Fibroblast of skin of right quadriceps (primary cell): ENCODE measurements at places on chromosomes 7 and 10.

DNA sequence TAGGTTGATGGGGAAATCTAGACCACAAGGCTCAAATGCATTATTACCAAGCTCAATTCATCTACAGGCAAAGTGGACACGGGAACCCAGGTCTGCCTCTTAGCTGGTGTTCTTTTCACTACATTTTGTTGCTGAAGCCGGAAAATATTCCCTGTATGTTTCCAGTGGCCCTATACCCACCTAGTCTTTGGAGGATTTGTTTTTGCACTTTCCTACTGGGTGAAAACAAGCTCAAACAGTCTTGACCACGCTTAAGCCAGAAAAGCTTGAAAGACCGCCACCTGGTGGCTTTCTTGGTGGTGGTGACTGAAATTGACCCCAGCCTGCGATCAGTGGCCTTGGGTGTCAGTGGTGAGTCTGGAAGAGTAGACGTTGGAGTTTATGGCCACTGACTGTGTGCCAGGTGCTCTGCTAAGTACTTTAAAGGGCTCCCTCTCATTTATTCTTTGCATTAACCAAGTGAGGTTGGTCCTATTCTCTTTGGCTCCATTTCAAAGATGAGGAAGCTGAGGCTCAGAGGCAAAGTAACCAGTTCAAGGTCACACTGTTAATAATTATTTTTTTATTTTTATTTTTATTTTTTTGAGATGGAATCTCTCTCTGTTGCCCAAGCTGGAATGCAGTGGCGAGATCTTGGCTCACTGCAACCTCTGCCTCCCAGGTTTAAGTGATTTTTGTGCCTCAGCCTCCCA lies 11.1 kb upstream of the CRTAC1 start:
- peak; percentile 36 for DNase-seq

DNA sequence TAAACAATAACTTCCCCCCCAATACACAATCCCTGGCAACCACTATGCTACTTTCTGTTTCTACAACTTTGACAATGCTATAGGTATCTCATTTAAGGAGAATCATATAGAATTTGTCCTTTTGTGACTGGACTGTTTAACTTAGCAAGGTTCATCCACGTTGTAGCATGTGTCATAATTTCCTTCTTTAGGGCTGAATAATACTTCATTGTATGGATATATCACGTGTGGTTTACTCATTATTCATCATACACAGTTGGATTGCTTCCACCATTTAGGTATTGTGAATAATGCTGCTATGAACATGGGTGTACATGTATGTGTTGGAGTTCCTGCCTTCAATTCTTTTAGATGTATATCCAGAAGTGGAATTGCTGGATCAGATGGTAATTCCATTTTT lies 111.0 kb downstream of the LMBR1 start:
- no peak for DNase-seq

DNA sequence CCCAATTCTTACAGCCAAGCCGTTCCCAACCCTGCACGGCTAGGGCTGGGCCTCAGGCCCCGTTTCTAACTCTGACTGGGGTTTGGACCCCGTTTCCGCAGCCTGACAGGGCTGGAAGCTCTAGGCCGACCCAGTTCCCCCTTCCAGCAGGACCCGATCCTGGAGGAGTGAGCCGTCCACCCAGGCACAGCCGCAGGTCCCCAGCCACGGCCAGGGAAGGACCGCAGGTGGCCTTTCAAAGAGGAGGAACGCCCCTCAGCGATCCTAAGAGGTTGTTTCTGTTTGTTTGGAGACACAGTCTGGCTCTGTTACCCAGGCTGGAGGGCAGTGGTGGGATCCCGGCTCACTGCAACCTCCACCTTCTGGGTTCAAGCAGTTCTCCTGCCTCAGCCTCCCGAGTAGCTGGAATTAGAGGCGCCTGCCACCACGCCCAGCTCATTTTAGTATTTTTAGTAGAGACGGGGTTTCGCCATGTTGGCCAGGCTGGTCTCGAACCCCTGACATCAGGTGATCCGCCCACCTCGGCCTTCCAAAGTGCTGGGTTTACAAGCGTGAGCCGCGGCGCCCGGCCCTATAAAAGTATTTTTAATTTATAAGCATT lies 778 bp upstream of the GET4 start:
- no peak for DNase-seq

DNA sequence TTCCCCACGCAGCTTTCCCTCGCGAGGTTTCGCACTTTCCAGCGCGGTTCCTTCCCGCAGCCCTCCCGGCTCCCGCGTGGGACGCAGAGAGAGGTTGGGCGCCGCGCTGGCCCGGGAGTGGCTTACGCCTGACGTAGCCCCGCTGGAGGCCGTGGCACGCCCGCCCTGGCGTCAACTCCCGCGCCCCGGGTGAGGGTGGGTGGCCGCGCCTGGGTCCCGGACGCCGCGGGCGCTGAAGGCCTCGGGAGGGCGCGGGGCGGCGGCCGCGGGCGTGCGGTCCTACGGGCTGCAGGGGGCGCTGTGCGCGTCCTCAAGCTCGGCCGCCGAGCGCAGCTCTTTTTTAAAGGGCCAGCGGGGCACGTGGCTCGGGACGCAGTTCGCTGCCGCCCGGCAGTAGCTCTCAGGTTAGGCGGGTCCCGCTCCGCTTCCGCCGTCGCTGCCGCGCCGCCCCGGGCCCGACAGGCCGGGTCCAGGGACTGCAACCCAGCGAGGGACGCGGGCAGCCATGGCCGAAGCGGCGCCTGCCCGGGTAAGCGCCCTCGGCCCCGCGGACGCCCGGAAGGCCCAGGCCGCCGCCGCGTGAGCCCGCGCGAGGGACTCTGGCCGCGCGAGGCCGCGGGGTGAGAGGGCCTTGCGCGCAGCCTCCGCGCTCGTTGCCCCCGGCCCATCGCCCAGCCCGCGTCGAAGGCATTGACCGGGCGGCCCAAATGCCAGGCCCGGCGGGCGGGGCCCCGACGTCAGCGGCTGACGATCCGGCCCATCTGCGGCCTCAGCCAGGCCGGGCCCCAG lies at the start of gene ZNF783:
TSS of gene ZNF783 (plus strand) at position 368 of the 789 bp plus-strand sequence. CDS start at position 506, 138 bp downstream.
- DNase-seq: peak; percentile 87

DNA sequence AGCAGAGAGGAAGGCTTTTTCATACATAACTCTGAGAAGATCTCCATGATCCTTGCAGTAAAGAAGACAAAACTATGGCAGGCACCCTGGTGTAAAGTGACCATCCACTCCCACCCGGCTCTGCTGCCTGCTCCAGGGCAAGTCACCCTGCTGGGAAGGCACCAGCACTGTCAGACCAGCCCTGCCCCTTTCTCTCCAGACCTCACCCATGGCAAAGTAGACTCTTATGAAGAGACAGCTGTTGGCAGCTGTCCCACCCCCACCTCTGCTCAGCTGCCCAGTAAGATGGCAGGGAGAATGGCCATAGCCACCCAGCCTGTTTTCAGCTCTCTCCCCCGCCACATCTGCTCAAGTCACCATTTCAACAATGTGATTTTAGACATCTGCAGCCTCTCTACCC lies 8.6 kb upstream of the ZMIZ2 start:
- DNase-seq: no peak

- no peak for DNase-seq
These were observed 67.4 kb downstream of the PLXNA4 start for GRCh38 chr7:132508724-132509353.

DNA sequence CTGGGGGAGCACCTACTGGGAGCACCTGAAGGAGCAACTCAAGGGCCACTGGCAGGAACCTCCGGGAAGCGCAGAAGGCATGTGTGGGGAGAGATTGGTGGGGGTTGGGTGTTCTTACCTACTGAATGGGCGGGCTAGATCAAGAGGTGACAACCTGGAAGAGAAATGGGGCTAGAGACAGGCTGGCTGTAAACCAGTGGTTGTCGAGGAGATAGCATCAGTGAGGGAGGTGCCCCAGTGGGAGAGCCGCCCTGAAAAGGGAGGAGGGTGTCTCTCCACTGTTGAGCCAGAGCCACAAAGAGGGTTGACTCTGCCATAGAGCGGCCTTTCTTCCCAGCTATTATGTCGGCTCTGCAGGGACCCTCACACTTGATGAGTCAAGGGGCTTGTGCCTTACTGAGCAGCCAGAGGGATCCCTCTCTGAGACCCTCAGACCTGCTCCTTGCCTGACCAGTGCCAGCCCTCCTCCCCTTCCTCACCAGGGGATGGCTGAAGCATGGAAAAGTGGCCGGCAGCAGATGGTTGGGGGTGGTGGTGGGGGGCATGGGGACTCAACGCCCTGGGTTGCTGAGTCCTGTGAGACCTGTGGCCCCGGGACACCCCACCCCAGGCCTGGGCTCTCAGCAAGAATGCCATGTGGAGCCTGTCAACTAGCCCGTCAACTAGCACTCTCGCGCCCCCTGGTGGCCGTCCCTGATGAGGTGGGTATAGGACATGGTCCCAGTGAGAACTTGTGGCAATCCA lies 36.4 kb upstream of the PURB start:
- peak; percentile 64 for DNase-seq

- no peak for DNase-seq
These were observed 107.6 kb downstream of the SEMA3E start for GRCh38 chr7:83541187-83541960.

GRCh38 chr10:28569506-28570159 lies 36.7 kb downstream of the WAC start:
- DNase-seq: peak; percentile 23

- DNase-seq: no peak
These were observed 83.3 kb upstream of the FGL2 start for GRCh38 chr7:77282897-77283296.

- DNase-seq: peak; percentile 78
These were observed 591.4 kb downstream of the SORCS1 start for GRCh38 chr10:106573106-106573505.

GRCh38 chr10:42781893-42782445 lies 626 bp upstream of the BMS1 start:
- DNase-seq: peak; percentile 8

- DNase-seq: no peak
These were observed 14.8 kb downstream of the CYP26A1 start for GRCh38 chr10:93088466-93088865.

DNA sequence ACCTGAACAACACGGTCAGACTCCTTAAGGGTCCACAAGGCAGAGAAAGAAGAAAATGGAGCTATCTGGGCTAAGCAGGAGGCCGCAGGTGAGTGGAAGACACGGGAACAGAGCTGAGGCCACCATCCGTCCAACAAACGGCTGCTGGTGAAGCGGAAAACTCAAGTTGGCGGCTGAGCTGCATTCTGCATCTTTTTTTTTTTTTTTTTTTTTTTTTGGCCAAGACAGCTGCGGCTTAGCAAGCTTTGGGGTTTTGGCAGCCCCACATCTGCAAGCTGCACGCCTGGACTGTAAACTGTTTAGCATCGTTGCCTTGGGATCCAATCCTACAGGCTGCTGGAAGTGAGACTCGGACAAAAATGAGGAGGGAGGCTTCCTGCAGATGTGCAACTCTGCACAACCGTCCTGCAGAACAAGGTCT lies 37.4 kb downstream of the RGS10 start:
- DNase-seq: peak; percentile 27

DNA sequence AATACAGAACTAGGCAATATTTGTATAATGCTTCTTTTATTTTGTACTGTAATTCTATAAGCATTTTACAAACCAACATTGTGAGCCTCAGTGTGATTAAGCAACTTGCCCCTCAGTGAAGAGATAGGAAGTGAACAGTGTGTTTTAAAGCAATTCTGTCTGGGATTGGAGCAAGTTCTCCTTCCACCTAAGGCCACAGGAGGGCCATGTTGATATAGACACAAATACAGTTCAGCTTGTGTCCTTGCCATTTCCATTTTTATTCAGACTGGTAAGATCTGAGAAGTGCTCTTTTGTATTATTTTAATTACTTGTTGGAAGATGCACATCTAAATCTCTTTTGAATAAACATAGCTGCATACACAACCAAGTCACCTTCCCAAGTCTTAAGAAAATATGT lies 416.3 kb upstream of the COBL start:
- no peak for DNase-seq

DNA sequence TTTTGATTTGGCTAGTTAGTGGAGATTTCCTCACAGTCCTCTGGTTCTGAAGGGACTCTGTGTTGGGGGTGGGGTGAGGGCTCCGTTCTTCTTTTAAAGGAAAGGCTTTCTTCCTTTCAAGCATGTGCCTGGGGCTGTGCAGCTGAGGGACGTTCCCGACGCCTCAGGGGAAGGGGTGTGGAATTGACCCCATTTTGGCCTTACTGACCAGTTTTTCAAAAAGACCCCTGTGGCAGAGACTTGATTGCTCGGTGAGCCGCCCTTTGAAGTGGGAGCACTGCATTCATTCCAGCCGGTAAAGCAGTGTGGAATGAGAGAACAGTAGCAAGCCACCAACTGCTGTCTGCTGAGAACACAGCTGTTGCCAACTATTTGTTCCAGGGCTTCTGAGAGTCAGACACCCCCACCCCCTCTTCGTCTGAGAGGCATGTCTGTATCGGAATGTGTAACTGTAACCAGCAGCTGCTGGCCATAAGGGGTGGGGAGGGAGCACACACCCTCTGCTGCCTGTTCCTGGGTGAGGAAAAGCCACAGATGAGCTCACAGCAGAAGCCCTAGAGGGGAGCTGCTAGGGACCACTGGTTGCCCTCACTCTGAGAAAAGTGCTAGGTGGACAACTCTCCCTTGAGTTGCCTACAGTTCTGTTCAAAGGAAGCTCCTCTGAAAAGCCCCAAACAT lies 33.2 kb downstream of the WBP1L start:
- peak; percentile 98 for DNase-seq

DNA sequence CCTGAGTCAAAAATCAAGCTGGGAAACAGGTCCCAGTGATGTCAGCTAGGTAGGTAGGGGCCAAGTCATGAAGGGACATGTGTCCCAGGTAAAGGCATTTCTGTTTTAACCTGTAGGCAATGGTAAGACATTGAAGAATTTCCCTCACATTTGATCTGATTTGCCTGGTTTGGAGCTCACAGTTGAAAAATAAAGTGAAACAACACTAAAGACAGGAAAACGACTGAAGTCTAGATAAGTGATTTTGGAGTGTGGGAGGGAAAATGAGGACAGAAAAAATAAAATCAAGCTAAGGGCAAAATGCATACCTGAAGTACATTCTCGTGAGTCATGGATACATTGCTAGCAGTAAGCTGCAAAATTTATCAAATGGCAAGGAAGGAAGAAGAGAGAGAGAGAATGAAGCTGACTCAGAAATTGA lies 169.9 kb downstream of the SKIDA1 start:
- DNase-seq: peak; percentile 46

- DNase-seq: peak; percentile 86
These were observed 45.6 kb downstream of the TPST1 start for GRCh38 chr7:66250711-66251110.

GRCh38 chr7:37377231-37377630 lies 71.4 kb downstream of the ELMO1 start:
- DNase-seq: no peak

- peak; percentile 30 for DNase-seq
These were observed 38.2 kb upstream of the JAKMIP3 start for GRCh38 chr10:132027423-132027983.

DNA sequence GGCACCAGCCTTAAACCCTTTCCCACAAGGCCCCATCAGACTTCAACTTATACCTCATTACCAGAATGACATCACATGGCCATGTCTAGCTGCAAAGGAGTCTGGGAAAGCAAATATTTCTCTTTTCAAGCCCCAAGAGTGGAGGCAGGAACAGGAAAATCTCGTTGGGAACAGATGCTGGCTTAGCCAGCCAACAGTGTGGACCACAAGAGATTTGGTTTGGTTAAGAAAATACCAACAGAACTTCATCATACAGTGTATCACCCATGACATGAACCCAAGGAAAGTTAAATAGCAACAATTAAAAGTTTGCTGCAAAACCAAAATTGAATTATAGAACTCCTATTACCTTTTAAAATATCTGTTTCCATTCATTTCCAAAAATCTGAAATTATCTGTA lies 2.2 kb upstream of the MET start:
- peak; percentile 14 for DNase-seq
